Stimulated activated CD8-positive, alpha-beta memory T cell treated with anti-CD3 and anti-CD28 coated beads, Interleukin-4, amount 100 ng/mL, for 4 hours (primary cell): ENCODE measurements at places on chromosomes 13 and 19.

DNA sequence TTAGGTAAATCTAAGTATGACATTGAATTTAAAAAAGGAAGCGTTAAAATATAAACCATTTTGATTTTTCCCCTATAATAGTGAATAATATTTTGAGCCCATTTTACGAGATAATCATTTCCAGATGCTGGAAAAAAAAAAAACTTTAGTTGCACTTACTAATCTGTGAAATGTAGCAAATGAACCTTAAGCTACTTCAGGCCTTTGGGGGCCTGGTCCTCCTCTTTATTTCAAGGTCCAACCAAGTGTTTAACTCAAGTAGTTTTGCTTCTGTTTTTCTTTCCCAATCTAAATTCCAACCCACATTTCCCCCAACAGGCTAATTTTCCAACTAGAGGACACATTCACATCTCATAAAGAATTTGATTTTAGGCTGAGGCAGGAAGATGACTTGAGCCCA, 101.2 kb downstream of the TNFRSF19 start:
- DNase-seq: no peak

GRCh38 chr19:1941146-1942077, at the start of gene CSNK1G2:
CSNK1G2 (plus strand) TSS chr19:1941172; CDS start chr19:1969773, 28,601 bp downstream.
- DNase-seq: no peak

- no peak for DNase-seq
These were observed 70.8 kb downstream of the SHISA2 start for GRCh38 chr13:25981060-25981459.

GRCh38 chr19:2719232-2719735, 1.9 kb downstream of the DIRAS1 start:
- DNase-seq: no peak

GRCh38 chr13:36806102-36806501, 12.9 kb upstream of the RFXAP start:
- no peak for DNase-seq

GRCh38 chr13:33014291-33014690, 1.9 kb upstream of the KL start:
- no peak for DNase-seq

- DNase-seq: no peak
These were observed 273.2 kb downstream of the MYO16 start for GRCh38 chr13:108902405-108903155.

GRCh38 chr13:87235621-87236020, 435.6 kb upstream of the SLITRK5 start:
- DNase-seq: no peak

DNA sequence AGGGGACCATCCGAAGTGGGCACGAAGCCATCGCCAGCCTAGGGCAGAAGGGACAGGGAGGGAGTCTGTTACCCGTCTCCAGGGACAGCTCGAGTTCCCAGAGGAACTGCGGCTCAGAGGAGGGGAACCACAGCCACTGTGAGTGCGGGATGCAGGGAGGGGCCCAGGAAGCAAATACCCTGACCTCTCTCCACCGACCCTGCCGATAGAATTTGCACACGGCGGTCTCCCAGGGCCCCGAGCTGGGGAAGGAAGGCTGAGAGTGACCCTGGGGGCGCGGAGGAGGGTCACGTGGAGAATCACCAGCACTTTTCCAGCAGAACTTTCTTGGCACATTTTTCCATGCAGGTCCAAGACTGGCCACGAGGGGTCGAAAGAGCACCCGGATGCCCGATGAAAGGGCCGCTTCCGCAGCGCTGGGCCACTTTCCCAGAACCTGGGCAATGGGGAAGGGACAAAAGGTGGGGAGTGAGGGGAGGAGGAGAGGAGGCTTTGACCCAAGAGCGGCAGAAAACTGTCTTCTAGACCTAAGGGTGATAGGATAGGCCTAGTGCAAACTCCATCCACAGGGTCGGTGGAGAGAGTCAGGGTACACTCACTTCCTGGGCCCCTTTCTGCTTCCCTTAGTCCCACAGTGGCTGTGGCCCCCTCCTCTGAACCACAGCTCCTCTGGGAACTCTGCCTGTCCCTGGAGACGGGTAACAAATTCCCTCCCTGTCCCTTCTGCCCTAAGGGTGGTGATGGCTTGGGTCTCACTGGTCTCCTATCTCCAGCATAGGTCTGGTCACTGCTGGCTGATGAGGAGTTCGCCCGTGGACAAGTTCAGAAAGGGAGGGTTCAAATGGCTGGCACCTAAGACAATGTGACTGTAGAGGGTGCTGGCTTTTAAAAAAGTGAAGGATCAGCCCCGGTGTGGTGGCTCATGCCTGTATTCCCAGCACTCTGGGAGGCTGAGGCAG, 5.3 kb upstream of the GPR4 start:
- no peak for DNase-seq

DNA sequence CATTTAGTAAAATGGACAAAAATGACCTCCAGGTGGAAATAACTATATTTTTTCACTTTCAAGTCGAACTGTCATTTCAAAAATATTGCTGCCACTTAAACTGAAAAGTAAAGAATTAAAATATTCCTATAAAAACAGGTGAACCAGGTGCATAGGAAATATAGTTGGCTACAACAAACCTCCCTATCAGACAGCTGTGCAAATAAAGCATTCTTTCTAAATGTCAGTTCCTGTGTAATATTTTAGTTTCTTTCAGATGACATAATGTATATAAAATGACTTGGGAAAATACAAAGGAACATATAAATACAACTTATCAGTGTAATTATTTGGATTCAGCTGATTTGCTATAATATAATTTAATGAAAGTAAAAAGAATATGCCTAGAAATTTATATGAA, 403.5 kb upstream of the GPC6 start:
- DNase-seq: no peak

DNA sequence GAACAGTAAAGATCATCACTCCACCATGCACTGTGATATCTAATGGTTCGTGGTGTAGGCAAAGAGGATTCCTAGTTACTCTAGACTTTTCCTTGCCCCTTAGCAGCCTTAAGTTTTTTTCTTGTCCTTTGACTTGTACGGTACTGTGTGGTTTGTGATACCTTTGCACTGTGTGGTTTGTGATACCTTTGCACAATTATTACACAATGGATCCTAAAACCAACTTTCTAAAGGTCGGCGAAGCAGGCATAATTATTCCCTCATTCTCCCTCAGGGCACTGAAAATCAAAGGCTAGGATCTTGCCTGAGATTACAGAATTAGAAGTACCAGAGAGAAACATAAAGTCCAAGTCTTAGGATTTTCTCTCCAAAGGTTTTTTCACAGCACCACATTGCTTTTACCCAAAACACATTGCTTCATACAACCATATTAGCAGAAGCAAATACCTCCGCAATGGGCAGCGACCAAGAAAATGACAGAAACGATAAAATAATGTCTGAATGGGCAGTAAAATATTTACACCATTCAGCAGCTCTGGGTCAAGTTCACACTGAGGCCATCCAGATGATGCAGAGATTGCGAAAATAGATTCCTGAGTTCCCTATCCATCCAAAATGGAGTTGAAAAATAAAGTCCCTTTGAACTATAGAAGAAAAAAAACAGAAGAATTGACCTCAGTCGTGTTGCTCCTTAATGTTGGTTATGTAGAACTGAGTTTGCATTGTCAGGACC, 106.4 kb downstream of the FGF14 start:
- DNase-seq: no peak

- peak; percentile 41 for DNase-seq
These were observed at the start of gene ZNF69 for GRCh38 chr19:11887611-11888531. ZNF69 (plus strand) TSS chr19:11887782; CDS start chr19:11887924, 142 bp downstream.

DNA sequence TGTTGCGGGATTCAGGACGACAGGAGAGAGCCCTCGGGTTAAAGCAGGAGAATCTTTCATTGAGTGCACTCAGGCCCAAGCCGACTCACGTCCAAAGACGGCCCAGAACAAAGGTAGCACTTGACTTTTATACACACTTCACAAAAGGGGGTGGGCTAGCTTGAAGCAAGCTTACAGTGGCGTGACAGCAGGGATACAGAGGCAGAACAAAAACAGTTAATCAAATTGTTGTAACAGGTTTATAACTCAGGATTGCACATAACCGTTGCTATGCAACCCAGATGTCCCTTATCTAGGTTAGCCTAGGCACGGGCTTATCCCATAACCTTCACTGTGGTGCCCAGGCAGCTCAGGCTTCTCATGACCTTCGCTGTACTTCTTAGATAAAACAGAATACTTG, 2.0 kb downstream of the MED25 start:
- no peak for DNase-seq

DNA sequence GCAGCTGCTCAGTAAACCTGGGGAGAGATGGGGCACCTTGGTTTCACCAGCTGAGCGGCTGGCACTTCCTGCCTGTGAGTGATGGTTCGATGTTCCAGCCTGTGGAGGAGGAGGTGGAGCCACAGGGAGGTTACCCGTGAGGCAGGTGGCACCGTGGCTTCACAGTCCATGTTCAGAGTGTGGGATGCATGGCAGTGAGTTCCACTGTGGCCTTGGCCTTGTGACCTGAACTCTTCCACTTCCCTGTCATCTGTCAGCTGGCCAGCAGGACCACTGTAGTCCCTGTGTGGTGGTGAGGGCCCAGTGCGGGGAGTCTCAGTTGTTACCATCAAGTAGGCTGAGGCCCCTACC, 16.9 kb downstream of the SMARCA4 start:
- DNase-seq: no peak

DNA sequence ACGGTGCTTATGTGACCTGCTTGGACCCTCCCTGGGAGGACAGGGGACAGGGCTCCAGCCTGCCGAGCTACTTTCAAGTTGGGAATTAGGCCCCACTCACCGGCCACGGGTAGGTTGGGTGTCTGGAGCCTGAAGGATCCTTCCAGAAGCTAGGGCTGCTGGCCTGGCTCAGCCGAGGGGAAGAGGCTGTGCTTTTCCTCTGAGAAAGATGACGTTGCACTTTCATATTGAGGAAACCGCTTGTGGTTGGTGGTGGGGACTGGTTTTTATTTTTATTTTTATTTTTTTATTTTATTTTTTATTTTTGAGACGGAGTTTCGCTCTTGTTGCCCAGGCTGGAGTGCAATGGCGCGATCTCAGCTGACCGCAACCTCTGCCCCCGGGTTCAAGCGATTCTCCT, at the start of gene TMEM150B:
Gene TMEM150B, minus strand, starts transcription at position 170 of the 400 bp plus-strand sequence. CDS start 4,305 bp downstream, outside the sequence.
- no peak for DNase-seq

- DNase-seq: no peak
These were observed 191.5 kb upstream of the KL start for GRCh38 chr13:32824675-32825074.

DNA sequence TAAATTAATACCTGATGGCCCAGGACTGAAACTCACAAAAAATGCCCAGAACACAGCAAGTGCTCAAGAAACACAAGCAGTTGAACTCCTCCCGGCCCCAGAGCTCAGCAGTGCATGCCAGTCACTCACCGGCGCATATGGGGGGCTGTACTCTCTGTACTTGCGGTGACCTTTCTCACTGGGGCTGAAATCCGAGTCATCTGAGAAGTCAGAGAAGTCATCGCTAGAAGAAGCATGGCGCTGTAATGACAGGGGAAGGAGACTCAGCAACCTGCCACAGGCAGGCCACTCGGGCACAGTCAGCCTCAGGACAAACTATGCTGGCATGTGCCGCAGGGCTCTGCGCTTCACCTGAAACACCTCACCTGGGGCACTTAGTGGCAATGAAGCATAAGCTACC, 19.7 kb downstream of the ZC3H4 start:
- DNase-seq: no peak

- DNase-seq: no peak
These were observed 24.0 kb downstream of the TSKS start for GRCh38 chr19:49739098-49739497.

GRCh38 chr13:80400164-80400864, 59.4 kb upstream of the SPRY2 start:
- no peak for DNase-seq

GRCh38 chr19:6092329-6093286, 17.7 kb downstream of the RFX2 start:
- DNase-seq: no peak

GRCh38 chr19:33292595-33293254, 9.6 kb downstream of the CEBPA start:
- DNase-seq: no peak

GRCh38 chr19:38055655-38056521, 148.9 kb downstream of the SIPA1L3 start:
- DNase-seq: no peak

GRCh38 chr13:91248249-91248648, 99.2 kb upstream of the MIR17HG start:
- no peak for DNase-seq

DNA sequence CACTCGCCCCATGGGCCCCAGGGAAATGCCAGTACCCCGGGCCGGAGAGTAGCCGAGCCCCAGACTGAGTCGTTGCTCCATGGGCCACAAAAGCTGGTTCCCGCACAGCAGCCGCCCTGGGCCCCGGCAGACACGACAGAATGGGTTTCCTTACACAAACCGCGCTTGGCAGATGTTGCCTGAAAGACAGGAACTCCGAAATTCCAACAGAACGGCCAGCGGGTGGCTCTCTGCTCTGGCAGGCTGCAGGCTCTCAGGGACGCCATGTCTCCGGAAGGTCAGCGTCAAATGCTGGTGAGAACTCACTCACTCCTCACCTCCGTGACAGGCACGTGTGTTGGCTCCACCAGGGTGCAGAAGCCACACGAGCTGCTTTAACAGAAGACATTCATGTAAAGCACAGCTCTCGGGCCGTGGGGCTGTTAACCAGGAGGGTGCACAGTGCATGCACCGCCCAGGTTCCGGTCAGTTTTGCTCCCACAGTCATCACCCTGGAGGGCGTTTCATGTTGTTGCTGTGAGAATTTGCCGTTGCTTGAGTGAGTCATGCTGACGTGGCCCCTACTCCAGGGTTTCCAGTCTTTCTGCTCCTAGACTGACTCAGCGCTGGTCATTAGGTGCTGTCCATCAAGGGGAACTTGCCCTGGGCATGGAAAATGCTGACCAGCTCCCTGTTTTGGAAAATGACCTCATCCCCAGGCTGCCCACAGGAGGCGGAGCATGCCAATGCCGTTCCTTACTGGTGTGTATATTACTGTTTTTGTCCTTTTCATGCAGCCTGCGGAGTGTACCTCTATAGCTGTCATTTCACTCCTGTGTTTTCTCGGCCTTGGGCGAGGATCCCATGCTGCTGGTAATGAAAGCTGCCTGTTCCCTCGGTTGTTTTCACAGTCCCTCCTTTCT, 44.8 kb downstream of the ANKRD10 start:
- no peak for DNase-seq

DNA sequence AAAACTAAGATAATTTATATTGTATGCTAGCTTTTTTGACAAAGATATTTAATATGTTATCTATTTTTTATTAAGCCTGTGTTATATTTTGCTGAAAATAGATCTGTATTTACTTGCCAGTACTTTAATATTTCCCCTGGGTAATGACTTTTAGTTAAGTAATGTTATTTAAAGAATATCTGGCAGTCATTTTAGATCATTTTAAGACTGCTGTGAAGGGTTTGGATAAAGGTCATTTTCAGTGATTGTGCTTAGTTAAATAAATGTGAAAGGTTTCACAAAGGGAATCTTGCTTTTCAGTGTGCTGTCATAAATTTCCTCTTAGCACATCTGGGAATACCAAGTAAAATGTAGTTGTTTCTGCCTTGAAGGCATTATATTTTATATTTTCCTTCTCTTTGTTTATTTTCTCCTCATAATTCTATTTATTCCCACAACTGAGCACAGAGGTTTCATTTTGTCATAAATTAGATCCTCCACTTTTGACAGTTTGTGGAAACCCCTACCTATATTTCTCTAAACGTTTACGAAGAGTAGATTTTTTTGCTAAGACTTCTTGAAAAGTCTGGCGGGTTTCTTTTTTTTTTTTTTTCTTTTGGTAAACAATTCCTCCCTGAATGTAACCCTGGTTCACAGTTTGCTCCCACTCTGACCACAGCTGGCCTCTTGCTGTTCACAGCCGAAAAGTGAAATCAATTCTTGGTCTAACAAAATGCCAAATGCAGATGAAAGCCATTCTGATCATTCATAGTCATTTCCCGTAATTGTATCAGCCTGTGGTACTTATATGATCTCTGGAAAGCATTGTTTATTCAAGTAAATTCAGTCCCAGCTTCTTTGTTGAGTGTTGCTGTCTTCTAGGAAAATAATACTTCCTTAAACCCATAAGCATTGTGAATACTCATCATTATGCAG, 87.8 kb downstream of the MAB21L1 start:
- DNase-seq: no peak
